RWPE2 (cell line): ENCODE measurements at places on chromosomes 6 and 20.

- DNase-seq = no peak
Measured at GRCh38 chr6:166949528-166950442, 6.6 kb downstream of the RNASET2 start.

DNA sequence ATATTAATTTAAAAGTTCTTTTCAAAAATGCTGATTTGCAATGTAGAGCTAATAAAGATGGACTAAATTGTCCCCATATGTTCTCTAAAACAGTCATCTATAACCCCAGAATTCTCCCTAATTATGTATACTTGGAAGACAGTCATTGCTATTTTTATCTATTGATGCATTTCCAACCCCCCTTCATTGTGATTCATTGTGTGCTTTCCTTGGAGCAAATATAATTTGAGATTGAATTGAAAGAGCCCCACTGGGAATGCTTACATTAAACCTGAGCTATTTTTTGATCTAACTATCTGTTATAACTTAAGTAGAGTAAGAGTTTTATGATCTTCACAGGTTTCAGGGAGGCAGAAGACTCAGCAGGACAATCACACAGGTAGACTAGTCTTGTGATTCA is 73.7 kb upstream of the PTCHD4 start:
- no peak for DNase-seq

GRCh38 chr6:30893001-30893591 is 8.8 kb downstream of the DDR1 start:
- no peak for DNase-seq

- no peak for DNase-seq
Measured at GRCh38 chr6:14671261-14671681, 553.7 kb downstream of the CD83 start.

DNA sequence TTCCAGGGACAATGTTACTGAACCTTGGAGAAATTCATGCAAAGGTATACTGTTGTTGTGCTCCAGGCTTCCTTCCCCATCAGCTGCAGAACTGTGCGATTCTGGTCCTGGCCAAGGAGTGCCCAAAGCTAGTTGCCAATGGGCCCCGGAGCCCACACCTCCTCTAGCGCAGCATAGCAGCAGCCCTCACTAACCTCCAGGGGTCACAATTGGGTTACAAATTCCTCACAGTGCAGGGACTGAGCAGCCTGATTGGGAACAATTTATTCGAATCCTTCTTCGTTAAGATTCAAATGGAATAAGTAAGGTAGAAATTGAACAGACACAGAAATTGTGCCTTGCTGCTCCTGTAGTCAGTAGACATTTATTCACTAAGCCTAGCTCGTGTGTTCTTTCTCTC is 284.9 kb downstream of the PRKN start:
- DNase-seq = no peak

DNA sequence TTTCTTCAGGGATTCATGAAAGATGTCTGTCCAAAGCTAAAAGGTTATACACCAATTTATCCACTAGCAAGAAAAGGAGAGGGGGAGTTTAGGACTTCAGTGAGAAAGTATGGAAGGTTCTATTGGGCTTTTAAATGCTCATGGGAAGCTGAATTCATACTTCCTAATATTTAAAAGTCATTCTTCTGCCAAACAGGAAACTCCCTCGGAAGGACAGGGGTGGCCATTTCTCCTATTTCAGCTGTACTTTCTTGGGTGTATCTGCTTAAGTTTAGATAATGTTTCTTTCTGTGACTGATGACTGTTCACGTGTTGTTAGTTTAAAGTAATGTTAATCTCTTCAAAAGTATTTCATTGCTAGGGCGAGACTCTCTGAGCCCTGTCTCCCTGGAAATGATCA is 80.5 kb upstream of the IFNGR1 start:
- no peak for DNase-seq

DNA sequence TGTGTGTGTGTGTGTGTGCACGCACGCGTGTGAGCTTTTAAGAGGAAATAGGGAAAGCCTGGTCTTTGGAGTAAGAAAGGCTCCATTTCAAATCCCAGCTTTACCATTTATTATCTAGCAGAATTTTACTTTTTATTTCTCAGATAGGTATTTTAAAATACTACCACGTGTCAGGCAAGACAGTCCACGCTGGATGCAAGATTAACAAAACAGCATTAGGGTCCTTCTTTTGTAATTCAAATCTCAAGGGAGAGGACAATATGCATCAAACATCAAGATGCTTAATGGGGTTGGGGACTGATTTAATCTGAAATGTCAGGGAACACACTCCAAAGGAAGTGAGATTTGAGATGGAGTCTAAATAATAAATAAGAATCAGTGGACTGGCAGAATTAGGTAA is 768.8 kb downstream of the PHF3 start:
- DNase-seq = no peak

DNA sequence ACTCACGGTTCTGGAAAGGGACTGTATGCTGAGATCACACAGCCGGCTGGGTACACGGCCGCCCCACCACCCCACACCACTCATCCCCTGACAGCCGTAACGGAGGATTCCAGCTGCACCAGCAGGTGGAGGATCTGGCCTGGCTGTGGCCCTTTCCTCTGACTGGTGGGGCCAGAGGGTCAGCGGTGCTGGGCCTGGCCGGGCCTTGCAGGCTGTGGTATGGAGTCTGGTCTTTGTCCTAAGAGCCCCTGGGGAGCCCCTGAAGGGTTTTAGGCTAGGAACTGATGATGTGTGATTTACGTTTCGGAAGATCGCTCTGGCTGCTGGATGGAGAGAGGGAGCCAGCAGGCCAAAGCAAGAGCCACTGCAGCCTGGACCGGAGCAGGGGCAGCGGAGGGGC is 26.6 kb downstream of the NOL4L start:
- DNase-seq = no peak

- no peak for DNase-seq
Measured at GRCh38 chr6:25462235-25462897, 183.2 kb downstream of the CARMIL1 start.

GRCh38 chr6:95365454-95365853 is 211.9 kb upstream of the MANEA start:
- no peak for DNase-seq

DNA sequence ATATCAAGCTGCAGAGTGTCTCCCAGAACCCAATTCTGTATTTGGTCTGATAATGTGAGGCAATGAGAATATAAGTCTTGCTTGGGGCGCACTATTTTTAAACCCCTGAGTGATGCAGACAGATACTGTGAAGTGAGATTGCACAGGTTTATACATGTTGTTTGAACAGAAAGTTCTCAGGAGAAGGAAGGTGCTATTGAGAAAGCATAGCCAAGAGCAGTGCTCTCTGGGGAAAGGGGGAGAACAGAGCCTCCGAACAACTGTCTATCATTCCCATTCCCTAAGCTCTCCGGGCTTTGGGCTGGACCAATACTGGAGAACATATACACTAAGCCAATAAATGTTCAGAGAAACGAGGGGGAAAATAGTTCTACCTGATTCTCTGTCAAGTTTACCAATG is 75.8 kb downstream of the PERP start:
- no peak for DNase-seq

DNA sequence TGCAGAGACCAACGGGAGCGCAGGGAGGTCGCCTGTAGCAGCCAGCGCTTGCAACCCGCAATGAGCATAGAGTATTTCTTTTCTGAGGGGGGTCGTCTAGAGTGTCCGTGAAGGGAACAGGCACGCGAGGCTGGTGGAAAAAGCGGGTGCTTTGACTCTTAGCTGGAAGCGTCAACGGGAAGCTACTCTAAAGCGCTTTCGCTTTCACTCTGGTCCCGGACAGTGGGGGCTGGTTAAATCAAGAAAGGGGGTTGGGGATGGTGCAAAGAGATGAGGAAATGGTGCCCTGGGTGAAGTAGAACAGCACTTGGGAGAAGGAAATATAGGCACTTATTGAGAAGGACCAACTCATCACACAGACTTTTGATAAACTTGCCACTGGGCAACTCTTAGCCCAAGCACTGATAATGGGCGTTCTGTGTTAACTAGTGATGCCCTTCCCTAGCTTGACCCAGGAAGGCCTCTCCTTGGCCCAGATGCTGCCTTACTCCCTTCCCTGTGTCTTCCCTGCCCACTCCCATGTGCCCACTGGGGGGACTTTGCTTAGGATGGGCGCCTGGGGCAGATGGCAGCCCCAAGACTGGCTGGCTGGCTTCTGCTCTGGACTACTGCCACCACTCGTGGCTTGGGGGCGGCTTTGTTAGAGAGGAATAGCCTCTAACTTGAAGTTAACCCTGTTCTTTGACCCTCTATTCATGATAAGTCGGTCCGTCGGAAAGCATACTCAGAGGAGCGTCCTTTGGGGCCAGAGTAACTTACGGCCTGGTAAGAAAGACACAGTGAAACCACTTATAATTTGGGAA is 585 bp downstream of the PSMB9 start:
- DNase-seq = no peak

- DNase-seq = peak; percentile 81
Measured at GRCh38 chr20:63169681-63170080, 46.2 kb downstream of the YTHDF1 start.

- DNase-seq = no peak
Measured at GRCh38 chr6:145060714-145061113, 674.6 kb downstream of the EPM2A start.

DNA sequence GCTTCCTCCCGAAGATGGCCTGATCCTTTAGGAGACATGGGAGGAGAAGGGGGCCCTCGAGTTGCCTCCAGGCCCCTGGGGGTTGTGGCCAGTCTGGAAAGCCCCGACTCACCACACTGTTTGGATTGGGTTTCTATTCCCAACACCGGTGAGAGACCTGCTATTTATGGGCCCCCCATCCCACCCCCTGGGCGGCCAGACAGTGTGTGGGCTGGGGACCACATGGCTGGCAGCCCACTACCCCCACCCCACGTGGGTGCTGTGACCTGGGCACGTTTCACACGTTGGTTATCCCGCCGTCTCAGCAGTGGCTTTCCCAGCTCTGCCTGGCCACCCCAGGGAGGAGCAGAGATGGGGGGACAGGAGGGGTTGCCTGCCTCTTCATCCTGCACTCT is 116.1 kb downstream of the VEGFA start:
- DNase-seq = no peak

- no peak for DNase-seq
Measured at GRCh38 chr6:168606722-168607121, 165.7 kb downstream of the SMOC2 start.

DNA sequence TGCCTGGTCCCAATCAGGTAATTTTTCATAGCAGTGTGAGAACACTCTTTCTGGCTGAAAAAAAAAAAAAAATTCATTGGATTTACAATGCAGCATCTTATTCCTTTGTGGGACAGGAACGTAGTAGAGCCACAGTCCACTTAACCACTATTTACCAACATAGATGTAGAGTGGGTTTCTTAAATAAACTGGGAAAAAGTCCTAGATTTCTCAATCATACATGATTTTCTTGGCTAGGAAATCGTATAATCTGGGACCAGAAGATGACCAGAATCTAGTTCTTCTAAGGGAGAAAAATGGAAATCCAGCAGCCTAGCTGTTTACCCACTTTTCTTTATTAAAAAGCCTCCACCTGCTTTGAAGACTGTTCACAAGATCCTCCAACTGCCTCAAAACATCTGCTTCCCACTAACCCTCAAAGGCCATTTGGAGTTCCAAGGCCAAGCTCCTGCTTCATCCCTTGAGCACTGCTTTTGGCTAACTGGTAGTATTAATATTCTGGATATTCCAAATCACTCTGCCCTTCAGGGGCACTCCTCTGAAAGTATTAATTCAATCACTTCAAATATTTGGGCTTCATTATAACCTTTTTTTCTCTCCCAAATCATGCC is 70.4 kb downstream of the FYN start:
- DNase-seq = no peak

- peak; percentile 82 for DNase-seq
Measured at GRCh38 chr20:61929971-61930666, 135.6 kb downstream of the TAF4 start.

DNA sequence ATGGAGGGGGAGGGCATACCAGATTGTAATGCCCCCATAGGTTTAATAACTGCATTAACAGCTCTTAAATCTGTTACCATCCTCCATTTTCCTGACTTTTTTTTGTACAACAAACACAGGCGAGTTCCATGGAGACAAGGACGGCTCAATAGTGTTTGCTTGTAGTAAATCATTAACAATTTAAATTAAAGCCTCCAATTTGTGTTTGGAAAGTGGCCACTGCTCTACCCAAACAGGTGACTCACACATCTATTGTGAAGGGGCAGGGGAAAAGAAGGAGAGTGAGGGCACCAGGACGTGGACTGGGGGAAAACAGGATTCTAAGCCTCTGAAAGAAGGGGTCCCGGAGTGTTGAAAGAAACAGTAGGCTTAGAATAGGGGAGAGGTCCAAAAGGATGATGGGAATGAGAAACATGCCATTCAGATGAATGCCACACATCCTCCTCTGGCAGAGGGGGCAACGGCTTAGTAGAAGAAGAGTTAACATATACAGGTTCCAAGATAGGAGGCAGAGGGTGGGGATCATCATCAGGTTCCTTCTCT is 6.9 kb downstream of the GLYATL3 start:
- no peak for DNase-seq

GRCh38 chr6:155472886-155473285 is 17.2 kb upstream of the NOX3 start:
- DNase-seq = no peak

GRCh38 chr20:16703570-16703969 is 26.3 kb upstream of the SNRPB2 start:
- no peak for DNase-seq

DNA sequence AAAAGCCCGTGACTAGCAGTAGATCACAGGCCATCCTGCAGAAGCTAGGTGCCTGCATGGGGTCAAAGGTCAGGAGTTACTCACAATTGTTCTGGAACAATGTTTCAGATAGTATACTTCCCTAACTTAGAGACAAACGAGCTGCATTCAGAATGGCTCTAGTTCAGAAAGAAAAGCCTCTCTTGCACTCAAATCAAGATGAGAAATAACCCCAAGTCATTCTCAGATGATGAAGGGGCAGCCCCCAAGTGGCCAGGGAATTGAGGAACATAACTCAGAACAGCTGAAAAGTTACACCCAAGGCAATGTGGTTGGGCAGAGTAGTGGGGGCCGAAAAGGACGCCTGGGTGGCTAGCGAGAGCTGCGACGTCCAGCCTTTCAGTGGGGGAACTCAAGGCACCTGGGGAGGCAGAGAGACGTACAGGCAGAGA is 27.8 kb downstream of the FYN start:
- DNase-seq = no peak

DNA sequence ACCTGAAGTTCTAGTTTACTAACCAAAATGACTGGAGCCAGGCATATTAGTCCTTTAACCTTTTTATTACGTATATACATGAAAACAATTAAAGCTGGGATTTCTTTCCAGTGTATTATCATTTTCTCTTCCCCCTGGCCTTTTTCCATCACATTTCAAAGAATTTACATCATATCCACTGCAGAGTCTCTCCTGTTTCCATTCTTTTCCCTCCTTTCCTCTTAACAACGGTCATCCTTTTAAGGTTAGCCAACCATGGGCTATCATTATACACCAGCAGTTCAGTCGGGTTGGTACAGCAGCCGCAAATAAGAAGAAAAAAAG is 104.6 kb downstream of the TFAP2A start:
- no peak for DNase-seq

- DNase-seq = no peak
Measured at GRCh38 chr6:42571611-42572342, 7.9 kb downstream of the UBR2 start.
